Brain microvascular endothelial cell (primary cell): ENCODE measurements at places on chromosomes 5 and 9.

- peak; percentile 94 for DNase-seq
Measured at GRCh38 chr5:78547731-78548615, 100.6 kb downstream of the LHFPL2 start.

GRCh38 chr5:148880696-148881095 lies 54.3 kb downstream of the ADRB2 start:
- no peak for DNase-seq

DNA sequence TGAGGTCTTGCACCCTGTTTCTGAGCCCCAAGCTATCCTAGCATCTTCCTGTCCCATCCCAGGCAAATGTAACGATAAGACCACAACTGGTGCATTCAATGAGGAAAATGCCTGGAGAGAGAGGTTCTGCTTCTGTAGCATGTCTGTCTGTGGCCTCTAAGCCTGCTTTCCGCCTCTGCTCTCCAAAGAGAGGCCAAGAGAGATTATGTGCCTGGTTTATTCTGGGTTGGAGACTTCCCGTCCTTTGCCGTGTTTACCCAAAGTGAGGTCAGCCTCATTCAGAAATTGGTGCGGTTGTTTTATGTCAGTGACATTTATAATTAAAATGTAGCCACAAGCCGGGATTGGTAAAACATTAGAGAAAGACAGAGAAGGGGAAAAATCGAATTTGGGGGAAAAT lies 77.8 kb downstream of the FGF1 start:
- DNase-seq, result no peak

DNA sequence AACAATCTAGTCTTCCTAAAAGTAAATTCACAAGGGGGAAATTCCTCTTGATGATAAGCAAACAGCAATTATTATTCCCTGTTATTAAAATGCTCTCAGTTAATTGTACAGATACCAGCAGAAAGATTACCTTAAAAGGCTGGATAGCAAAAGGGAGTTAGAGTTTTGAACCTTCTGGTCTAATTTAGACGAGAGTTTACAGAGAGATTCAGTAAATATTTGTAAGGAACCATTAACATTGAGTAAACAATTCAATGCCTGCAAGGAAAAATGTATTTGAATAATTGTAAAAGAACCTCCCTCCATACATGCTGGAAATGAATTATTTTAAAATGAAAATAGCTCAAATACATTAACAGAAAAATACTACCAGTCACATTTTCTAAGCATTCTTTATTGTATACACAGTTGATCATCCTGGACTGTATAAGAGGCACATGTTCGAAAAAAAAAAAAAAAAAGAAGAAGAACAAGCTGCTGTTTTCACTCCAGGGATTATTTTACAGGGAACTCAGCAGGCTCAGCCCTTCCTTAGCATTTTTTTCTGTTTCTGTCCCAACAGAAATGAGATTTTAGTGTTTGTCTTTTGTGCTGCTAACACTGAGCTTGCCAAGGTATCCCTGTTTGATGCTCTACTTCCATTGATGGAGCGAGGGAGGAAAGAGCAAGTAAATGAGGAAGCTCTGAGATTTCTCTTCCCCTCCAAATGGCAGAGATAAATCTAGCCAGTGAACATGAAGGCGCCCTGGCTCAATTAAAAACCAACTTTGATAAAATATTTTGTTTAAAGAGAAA lies 141.1 kb downstream of the ENC1 start:
- no peak for DNase-seq

DNA sequence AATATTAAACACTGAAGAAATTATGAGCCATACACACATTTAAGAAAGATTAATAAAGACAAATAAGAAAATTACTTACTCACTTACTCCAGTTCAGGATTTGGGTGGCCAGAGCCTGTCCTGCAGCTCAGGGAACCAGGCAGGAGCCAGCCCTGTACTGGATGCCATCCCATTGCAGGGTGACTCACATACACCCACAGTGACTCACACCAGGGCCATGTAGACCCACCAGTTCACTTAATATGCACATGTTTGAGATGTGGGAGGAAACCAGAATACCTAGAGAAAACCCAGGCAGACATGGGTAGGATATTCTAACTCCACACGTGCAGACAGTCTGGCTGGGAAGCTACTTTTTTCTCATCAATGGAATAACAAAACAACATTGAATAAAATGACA lies 49.6 kb upstream of the ADRB2 start:
- DNase-seq, result peak; percentile 70

DNA sequence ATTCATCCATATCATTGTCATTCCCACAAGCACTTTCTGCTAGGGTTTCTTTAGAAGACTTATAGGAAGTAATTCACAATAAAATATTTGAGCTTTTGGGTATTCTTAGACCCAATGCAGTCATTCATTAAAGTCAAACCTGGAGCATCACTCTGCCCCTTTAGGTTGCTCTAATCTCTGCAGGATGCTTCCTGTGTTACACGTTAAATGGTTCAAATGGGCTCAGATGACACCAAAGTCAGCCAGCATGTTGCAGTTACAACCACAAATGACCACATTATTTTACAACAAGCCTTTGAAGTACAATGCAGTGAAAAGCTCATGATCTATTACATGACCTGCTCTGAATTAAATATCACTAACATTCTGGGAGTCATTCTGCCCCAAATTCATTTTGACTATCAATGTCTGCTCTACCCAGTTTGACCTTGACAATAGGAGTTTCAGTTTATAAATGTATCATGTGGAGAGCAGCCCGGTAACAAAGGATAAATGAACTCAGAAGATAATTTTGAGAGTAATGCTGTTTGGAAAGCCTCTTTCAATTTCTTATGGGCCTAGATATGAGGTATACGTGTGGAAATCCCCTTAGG lies 668.6 kb upstream of the DMAC1 start:
- no peak for DNase-seq

DNA sequence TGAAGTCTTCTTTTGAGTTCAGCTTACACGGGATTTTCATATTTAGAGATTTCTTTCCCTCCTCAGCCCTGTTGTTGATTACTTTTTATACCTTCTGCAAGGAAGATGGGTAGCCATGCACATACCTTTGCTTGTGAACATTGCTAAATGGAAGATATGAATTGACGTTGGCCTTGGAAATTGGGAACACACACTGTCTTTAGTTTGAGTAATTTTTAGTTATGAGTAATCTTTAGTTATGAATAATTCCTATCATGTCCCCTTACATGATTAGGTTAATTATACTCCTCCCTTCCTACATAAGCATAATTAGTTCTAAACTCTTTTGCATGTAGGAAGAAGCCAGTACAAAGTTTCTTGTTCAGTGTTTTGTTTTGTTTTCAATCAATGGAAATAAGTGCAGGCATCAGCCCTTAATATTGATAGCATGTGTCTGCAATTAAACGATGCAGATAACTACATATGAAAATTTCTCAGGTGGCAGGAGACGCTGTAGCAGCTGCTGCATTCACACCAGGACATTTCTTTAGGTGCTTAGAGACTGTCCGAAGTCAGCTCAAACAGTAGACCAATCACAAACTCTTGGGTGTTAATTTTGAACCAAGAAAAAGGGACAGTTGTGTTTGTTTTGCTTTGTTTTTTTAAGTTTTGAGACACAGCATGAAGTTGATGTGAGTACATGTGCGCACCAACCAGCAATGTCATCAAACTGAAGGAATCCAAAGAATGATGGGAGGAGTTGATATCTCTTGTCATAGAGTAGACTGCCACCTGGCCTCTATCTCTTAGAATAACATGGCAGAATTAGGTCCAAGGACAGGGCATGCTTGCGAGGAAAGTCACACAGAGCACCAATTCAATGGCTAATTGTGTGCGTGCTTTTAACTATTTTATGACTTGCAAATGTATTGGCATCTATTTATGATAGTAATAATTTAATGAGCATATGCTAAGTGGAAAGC lies 51.4 kb downstream of the SMARCA2 start:
- DNase-seq, result peak; percentile 64

DNA sequence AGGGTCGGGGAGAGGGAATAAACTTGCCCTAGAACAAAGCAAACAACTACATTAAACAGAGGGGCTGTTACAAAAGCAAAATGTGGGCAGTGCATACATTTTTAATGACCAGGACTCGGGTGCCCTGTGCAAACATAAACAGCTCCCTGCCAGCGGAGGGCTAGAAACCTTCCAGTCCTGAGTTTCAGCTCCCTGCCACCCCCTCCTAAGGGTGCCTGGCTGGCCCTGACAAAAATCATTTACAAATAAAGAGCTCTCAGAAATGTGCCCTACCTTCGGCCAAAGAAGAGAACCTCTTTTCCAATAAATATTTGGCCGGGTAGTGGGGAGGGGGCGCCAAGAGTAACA lies 29.5 kb downstream of the FOXD1 start:
- DNase-seq, result no peak

DNA sequence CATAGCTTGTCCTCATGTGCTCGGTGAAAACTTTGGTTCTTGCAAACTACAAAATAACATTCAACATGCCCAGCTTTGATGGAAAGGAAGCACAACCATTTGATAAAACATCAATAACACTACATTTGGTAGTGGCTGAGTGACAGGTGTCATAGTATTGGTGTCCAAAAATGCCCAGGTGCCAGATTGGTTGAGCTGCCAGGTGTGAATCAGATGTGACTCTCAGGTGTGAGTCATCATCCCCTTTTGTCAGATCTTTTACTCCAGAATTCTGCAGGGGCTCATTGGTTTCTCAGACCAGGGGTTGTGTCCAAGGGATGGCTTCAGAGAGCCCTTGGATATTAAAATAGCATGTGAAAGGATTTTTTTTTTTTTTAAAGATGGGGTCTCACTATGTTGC lies 22.5 kb upstream of the POMT1 start:
- DNase-seq, result no peak

- no peak for DNase-seq
Measured at GRCh38 chr9:112111461-112111860, 63.6 kb downstream of the SUSD1 start.

DNA sequence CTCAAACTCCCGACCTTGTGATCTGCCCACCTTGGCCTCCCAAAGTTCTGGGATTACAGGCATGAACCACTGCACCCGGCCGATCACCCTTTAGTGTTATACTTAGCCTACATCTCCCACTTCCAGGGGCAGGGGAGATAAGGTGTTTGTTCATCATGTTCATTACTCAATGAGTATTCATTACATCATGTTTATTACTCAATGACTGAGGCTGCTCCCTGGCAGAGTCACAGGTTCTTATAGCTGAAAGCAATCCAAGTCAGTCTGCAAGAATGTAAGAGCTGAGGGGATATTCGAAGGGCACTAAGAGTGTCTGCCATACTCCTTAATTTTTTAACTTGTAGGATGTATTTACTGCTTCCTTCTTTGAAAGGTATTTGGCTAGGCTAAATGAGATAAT lies 214.2 kb downstream of the SPATA31D1 start:
- peak; percentile 56 for DNase-seq

DNA sequence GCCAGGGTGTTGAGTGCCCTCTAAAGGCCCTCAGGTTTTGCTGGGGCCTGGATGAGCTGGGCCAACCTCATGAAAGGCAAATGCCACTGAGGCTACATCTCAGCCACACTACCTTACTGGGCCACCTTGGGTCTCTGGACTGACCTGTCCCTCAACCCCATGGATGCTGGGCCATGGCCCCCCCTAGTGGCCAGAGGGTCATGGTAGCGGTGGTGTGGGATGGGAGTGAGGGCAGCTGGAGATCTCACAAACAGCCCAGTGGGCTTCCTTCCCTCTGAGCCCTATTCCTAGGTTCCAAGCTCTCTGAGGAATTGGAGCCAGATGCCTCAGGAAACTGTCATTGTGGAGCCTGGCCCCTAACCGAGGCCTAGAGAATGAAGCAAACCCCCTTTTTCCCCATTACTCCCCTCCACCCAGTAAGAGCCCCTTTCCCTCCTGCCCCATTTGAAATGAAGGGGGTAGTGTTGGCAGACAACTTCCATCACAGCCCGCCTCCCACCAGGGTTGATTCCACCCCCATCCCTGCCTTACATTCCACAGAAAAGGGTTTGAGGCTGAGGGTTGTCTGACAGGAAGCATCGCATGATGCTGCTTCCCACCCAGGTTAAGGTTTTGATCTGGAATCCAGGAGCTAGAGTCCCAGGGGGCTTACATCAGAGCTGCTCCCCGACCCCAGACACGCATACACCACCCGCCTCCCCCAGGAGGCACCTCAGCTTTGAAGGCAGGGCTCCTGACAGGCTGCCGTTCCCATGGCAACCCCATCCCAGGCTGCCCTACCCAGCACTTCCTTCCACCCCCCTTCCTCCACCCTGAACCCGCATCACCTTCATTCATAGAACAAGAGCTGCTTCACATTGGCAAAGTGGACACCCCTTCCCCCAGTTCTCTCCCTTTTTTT lies 63.9 kb downstream of the PCDH1 start:
- peak; percentile 9 for DNase-seq

DNA sequence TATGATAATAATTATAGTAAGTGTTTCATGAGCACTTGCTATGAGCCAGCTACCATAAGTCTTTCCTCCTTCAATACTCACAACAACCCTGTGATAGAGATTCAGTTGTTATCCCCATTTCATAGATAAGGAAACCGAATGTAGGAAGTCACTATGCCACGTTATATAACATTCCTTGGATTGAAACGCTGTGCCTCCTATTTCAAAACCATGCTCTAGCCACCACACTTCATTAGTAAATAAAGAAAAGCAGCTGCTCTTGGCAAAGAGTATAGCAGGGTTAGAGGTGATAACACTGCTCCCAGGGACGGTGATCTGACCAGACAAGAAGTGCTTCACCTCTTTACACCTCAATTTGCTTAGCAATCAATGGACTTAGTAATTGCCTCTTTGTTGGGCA lies 5.5 kb downstream of the ADAMTS12 start:
- DNase-seq, result no peak

- peak; percentile 84 for DNase-seq
Measured at GRCh38 chr5:93532370-93532769, 48.6 kb downstream of the NR2F1-AS1 start.

DNA sequence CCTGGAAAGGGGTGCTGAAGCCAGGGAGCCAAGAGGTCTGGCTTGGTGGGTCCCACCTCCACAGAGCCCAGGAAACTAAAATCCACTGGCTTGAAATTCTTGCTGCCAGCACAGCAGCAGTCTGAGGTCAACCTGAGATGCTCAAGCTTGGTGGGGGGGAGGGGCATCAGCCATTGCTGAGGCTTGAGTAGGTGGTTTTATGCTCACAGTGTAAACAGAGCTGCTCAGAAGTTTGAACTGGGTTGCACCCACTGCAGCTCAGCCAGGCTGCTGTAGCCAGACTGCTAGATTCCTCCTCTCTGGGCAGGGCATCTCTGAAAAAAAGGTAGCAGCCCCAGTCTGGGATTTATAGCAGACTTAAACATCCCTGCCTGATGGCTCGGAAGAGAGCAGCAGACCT lies 55.5 kb upstream of the FBXL17 start:
- no peak for DNase-seq
